T-helper 2 cell (primary cell): ENCODE measurements at places on chromosomes 11 and 22.

DNA sequence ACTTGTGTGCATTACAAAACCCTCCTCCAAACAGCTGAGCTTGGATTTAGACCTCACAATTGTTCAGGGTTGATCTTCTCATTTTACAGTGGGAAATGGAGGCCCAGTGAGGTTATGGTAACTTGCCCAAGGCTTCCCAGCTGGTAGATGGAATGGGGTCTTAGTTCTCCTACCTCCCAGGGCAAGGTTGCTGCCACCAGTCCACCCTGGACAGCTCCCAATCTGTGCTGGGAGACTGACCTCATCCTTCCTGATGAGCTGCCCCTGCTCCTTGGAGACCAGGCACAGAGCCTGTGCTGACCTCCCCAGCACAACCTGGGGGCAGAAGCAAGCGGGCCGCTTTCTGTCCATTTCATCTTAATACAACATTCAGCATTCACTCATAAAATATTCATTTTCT is 190.7 kb downstream of the ST3GAL4 start:
- no peak for DNase-seq

DNA sequence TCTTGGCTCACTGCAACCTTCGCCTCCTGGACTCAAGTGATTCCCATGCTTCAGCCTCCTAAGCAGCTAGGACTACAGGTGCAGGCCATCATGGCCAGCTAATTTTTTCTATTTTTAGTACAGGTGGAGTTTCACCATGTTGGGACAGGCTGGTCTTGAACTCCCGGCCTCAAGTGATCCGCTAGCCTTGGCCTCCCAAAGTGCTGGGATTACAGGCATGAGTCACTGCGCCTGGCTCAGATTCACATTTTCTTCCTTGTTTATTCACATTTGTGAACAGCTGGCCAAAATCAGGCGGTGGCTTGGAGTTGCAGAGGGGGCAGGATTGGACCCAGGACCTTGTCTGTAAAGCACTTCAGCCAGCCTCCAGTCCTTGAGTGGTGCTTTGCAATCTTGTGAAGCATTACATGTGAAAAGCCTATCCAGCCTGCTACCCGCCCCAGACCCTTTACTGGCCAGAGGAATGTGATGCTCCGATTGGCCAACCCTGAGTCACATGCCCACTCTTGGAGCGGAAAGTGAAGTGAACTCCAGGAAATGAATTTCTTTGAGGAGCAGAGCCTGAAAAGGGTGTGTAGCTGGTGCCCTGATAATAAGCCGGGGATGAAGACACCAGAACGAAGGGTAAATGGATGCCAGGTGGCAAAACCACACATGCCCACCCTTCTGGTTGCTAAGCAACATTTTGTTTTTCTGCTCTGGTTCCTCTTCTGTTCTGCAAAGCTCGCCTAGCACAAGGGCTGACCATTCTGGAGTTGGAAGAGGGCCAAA is 62.6 kb upstream of the PTPRJ start:
- DNase-seq: no peak

GRCh38 chr11:36098087-36098486 is 154.2 kb downstream of the LDLRAD3 start:
- DNase-seq: no peak

- no peak for DNase-seq
Measured at GRCh38 chr11:45924036-45924915, 1.8 kb downstream of the LARGE2 start.

- no peak for DNase-seq
Measured at GRCh38 chr11:10107497-10107896, 186.5 kb downstream of the SBF2 start.

- DNase-seq: no peak
Measured at GRCh38 chr11:114890038-114890437, 211.7 kb downstream of the NXPE2 start.

DNA sequence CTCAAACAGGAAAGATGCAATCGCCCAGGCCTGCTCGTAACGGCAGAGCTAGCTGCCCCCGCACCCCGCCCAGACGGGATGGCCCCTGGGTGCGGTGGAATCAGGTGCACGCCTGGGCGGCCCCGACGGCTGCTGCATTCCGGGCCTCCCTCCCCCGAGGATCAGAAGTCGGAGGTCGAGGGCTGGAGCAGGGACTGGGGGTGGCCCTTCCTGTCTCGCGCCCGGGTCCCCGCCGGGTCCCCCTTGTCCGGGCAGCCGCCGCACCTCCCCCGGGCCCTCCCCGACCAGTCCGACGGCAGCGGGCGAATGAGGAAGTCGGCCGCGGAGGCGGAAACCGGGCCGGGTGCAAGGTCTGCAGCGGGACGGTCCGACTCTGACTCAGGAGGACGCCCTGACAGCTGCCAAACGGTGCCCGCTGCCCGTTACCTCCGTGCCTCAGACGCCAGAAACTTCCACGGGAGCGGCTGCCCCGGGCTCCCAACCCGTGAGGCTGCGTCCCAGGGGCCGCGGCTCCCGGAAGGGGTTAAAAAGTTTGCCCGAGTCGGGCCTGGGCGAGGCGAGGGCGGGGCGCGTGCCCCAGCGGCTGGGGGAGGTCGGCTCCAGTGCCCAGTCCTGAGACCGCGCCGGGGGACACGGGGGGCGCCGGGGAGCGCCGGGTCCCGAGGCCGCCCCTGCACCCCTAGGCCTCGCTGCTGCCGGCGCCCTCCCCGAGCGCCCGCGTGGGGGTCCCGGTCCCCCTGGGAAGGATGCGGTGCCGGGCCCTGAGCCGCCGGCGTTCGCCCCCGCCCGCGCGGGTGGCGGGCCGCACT is 663 bp downstream of the MYH9 start:
- no peak for DNase-seq

- no peak for DNase-seq
Measured at GRCh38 chr11:113240389-113240788, 74.0 kb upstream of the TTC12 start.

DNA sequence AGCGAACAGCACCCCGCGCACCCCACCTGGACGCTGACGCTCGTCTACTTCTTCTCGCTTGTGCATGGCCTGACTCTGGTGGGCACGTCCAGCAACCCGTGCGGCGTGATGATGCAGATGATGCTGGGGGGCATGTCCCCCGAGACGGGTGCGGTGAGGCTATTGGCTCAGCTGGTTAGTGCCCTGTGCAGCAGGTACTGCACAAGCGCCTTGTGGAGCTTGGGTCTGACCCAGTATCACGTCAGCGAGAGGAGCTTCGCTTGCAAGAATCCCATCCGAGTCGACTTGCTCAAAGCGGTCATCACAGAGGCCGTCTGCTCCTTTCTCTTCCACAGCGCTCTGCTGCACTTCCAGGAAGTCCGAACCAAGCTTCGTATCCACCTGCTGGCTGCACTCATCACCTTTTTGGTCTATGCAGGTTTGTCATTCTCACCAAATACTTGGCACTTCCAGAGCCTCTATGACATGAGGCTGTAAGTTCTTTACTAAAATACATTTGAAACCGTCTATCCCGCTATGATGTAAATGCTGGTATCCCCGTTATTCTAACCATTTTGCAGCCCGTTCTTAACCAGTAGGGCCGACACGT is 535 bp downstream of the AQP11 start:
- DNase-seq: no peak

DNA sequence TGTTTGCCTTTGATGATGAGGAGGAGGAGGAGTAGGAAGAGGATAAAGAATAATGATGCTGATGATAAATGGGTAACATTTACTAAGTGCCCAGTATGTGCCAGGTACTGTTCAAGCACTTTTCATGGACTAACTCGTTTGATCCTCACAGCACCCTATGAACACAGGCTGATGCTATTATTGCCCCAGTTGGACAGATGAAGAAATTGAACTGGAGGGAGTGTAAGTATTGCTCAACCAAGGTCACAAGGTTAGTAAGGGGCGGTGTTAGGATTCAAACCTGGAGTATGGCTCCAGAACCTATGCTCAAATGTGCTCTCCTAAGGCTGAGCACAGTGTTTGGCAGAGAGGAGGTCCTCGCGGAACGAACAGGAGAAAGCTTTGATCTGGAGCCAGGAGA is 78.6 kb downstream of the SYN3 start:
- no peak for DNase-seq

DNA sequence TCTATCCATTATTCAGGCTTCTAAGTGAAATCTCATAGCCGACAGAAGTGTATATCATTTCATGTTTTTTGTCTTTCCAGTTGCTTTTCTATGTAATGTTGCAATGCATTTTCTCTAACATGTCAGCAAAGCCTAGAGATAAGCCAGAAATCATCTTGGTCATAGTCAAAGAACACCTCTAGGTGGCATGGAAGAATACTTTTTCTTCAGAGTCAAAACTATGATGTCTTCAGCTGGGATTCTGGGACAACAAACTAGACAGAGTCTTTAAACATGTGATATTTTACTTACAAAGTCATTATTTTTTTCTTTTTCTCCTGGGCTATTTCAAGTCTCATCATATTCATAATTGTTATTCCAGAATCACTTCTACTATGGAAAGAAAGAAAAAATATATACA is 4.4 kb downstream of the GAS2 start:
- DNase-seq: no peak

DNA sequence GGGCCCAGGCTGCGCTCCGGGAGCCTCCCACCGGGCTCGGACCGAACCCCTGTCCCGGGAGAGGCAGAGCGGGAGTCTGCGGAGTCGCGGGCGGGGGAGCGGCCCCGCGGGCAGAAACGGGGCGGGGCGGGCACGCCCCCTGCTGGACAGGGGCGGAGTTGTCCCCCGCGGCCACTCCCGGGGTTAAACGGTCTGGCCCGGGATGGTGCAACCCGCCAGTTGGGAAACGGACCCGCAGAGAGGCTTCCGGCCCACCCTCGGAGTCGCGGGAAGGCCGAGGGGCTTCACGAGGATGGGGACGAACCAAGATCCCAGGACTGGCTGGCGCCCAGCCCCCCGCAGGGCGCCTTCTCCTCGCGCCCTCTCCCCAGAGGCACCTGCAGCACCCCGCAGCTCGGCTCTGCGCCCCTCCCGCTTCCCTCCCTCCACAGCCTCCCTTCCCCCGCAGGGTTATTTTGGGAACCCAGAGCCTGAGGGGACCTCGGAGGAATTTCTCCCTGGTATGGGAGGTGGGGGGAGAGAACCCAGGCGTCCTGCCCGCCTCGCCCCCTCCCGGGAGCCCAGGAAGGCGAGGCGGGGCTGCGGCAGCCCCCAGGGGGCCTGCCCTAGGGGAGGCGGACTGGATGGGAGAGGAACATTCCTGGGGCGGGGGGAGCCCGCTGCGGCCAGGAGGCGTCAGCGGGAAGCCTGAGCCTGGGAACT is 902 bp downstream of the RASGRP2 start:
- peak; percentile 61 for DNase-seq

DNA sequence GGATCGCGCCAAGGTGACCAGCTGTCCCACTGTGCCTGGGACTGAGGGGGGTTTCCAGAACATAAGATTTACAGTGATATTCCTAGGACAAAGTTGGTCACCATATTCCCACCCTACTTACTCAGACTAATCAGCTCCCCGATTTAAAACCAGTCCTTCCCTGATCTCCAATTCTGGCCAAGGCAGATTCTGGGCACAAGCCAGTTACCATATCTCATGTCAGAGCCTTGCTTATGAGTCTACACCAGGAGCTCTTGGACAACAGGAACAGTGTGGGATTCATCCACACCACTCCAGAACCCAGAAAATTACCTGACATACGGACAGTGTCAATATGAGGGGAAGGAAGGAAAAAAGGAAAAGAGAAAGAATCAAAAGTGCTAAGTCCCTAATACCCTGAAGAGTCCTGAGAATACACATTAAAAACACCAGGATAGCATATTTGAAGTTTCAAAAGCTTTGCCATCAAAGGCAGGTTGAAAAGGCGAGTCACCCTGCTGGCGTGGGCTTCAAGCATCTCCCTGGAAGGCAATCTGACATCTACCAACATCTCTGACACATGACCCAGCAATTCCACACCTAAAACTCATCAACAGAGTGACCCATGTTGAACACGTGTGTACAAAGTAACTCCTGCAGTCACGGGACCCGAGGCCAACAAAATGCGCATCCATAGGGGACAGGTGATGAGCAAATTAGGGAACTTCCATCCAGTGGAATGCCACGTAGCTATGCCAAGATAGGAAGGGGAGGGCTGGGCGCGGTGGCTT is 8.0 kb upstream of the IL2RB start:
- no peak for DNase-seq

- no peak for DNase-seq
Measured at GRCh38 chr11:95948637-95949036, 24.7 kb upstream of the MTMR2 start.

DNA sequence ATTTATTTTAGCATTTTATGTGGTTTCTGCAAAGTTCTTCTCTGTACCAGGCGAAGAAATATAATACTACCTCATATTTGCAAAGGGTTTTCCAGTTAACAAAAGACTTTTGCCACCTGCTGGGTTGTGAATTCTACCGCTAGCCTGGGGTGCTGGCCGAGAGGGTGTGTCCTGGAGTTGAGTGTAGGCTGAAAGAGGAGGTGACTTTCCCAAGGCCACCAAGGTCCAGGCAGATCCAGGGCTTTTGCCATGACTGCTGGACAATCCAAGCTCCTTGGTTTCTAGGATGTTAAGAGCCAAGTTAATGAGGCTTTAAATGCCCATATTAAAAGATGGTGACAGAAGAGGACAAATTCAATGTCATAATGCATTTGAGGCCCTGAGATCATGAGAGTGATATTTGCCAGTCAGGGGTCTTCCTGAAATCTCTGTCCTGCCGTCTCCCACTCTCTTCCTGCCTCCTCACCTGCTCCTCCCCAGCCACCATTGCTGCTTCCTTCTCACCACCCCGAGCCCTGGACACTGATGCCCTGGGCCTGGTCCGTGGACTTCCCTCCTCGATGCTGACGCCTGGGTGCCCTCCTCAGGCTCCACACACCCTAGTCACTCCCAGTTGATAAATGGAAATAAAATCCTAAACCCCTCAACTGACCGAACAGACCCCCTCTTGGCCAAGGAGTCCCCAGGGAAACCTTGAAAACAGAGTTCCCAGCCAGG is 825.6 kb downstream of the TBC1D22A start:
- DNase-seq: no peak

GRCh38 chr11:37857726-37858125 is 1259.7 kb upstream of the RAG2 start:
- DNase-seq: no peak

DNA sequence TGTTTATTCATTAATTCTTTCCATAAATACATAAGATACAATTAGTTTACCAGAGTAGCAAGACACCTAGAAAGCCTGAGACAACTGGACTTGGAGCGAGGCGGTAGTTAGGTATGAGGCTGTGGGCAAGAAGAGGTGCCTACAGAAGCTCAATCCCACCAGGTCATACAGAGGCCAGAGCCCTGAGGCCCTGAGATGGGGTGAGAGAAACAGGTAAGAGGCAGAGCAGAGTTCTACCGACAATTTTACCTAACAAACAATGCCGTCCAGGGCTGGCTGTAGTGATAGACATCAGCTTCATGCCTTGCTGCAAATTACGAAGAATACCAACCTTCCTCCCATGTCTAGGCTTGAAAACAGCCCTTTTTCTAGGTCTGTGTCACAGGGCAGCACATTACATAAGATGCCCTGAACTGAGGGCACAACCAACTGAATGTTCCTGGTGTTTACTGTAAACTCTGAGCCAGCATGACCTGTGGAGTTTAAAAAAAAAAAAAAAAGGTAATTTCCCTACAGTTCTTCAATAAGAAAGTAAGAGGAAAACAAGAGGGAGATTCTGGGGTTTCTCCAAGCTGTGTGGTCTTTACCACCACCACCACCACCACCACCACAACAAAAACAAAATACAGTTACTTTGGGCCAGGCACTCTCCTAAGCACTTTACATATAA is 105.8 kb downstream of the GAB2 start:
- DNase-seq: no peak
